ENCODE measurements at places on chromosomes 16 and 17.

GRCh38 chr17:71975331-71975801, 145.5 kb upstream of the SOX9 start:
- DNase-seq, result no peak

- no peak for DNase-seq
Measured at GRCh38 chr17:56111706-56112485, 41.4 kb upstream of the ANKFN1 start.

- DNase-seq, result no peak
Measured at GRCh38 chr16:84313921-84314320, 19.2 kb downstream of the WFDC1 start.

DNA sequence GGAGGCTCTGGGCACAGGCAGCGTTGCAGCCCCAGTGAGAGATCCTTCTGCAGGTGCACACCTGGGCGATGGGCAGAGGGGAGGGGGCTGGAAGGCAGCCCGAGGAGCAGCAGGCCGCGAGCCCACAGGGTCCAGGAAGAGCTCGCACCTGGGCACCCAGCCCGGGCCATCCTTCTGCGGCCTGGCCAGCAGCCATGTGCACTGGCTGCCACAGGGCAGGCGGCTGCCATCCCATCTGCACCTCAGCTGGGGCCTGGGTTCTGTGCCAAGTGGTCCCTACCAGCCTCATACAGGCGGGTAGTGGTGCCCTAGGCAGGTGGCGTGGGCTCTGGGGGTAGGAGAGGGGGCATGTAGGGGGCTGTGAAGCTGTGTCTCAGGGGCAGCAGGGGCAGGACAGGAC, 197.2 kb downstream of the RBFOX3 start:
- no peak for DNase-seq

- no peak for DNase-seq
Measured at GRCh38 chr16:55542459-55543082, 23.9 kb upstream of the CAPNS2 start.

GRCh38 chr16:10608687-10609401, 28.4 kb upstream of the EMP2 start:
- no peak for DNase-seq

GRCh38 chr16:86277221-86277620, 233.1 kb upstream of the FOXF1 start:
- no peak for DNase-seq

DNA sequence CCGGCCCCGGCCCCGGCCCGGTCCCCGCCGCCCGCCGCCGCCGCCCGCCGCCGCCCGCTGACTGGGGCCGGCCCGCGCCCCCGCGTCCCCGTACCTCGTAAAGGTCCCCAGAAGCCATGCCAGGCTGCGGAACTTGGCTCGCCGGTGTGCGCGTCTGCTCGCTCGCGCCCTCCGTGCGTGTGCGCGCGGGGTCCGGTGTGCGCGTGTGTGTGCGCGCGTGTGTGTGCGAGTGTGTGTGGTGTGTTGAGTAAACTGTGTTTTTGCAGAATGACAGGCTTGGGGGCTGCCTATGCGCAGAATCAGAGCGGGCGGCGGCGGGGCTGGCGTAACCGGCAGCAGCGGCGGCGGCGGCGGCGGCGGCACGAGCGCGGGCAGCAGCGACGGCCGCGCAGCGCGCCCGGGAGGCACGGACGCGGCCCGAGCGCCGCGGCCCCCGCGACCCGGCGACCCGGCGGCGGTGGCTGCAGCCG, 307 bp downstream of the CDYL2 start:
- peak; percentile 14 for DNase-seq

DNA sequence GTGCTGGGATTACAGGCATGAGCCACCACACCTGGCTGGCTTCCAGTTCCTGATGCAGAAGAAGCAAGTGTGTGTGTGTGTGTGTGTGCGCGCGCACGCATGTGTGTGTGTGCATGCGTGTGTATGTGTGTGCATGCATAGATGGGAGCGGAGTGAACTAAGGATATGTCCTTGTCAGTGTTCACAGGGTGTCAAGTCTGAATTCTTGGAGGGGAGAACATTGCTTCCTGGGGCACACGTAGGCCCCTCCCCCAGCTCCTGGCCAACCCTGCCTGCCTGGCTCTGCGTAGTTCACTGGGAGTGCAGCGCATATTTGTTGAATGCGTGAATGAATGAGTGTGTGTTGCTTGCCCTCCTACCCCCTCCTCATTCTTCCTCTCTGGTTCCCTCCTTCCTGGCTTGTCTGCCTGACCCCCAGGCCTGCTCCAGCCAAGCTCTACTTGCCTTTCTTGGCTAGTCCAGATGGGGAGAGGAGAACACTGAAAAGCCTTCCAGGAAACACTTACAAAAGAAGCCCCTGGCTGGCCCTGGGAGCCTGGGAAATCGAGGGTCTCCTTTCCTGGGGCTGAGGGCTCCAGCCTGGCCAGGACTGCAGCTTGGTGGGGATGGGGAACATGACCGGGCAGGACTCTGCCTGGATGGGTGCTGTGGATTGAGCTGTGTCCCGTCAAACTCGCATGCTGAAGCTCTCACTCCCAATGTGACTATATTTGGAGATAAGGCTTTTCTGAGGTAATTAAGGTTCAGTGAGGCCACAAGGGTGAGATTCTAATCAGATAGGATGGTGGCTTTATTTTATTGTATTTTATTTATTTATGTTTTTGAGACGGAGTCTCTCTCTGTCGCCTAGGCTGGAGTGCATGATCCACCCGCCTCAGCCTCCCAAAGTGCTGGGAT, 27.9 kb downstream of the IGFBP4 start:
- DNase-seq, result no peak

DNA sequence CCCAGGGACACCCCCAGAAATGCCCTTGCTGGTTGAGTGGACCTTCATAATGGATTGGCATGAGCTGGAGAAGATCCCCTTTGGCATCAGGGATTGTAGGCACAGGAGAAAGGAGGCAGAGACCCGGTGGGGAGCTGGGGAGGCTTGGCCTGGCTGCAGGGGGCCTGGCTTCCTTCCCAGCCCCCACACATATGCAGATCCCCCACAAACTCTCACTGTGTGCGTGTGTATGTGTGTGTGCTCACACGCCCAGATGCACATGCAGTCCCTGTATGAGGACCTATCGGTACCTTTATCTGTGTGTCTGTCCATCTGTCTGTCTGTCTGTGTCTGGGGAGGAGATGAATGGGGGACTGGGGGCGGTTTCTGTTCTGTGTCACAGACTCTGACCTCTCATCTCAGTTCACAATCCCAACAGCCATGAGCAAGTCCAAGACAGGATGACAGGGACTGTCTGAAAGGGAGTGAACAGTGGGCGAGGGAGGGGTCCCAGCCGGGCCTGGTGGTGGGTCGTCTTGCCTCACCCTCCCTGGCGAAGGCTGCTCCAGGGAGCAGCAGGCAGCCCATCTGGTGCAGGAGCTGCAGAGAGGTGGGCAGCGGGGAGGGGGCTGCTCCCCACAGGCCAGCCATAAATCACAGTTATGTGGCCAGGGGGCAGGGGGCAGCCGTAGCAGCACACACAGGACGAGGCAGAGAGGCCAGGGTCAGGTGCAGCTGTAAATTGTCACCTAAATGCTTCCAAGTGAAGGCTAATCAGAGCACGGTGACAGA, 46.7 kb upstream of the LHX1 start:
- DNase-seq, result no peak

DNA sequence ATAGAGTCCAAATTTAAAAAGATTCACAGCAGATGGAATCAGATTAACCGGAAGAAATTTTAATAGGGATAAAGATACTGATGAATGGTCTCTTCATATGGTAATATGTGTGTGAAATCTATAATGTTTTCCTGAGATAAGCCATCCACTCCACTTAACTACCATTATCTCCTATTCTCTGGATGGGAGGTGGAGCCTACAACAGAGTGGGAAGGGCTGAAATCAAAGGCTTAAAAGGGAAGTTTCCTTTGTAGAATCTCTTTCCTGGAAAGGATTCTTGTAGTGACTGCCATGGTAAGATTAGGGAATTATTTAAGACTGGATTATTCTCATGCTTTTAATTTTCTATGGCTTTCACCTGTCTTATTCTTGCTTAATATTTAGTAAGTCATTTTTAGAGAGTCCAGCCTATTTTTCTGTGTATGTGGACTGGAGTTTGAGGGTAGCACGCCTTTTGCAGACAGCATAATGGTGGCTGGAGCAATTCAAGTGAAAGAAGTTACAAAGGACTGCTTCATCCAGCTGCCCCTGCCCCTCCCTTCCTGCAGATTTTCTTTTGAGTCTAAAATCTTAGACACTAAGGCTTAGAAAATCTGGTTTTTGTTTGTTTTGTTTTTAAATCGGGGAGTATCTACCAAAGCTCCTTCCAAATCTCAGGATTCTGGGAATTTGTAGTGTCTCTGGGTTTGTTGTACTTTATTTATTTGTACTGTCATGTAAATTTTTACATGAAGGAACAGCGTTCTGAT, 26.5 kb downstream of the KAT7 start:
- no peak for DNase-seq

GRCh38 chr16:14164916-14165662, 94.0 kb downstream of the MRTFB start:
- DNase-seq, result no peak

DNA sequence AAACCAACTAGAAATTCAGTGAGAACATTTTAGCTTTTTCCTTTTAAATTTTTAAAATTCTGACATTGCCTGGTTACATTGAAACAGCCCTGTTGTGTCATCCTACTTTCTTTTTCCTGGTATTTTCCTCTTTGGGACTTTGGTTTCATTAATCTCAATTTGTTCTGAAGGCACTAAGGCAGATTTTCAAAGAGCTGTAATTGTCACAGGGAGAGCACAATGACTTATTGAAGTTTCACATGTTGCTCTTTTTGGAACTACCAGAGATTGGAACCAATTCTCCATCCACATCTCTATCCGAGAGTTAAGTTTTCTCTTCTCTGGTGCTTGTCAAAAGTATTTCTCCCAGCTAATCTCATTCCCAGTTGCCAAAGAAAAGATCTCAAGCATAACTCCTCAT, 144.7 kb upstream of the TBX2 start:
- DNase-seq, result no peak

DNA sequence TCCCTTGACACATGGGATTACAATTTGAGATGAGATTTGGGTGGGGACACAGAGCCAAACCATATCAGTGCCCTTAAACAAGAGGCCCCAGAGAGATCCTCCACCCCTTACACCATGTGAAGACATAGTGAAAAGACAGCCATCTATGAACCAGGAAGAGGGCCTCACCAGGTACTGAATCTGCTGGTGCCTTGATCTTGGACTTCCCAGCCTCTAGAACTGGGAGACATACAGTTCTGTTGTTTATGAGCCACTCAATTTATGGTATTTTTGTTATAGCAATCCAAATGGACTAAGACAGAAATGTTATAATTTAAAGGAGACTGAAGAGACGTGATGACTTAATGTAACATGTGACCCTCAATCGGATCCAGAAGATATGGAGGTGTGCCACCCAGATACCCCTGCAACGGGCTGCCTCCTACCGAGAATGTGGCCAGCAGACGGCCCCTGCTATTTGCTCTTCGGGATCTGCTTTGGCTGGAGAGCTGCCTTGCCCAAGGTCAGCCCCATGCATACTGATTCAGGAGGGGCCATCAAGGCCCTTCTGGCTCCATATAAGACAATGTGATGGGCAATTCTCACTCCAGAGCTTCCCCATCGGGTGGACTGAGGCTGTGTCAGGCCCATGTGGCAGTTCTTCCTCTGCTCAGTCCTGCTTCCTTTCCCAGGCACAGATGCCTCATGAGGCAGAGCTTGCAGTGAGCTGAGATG, 80.6 kb downstream of the NETO2 start:
- DNase-seq, result no peak

DNA sequence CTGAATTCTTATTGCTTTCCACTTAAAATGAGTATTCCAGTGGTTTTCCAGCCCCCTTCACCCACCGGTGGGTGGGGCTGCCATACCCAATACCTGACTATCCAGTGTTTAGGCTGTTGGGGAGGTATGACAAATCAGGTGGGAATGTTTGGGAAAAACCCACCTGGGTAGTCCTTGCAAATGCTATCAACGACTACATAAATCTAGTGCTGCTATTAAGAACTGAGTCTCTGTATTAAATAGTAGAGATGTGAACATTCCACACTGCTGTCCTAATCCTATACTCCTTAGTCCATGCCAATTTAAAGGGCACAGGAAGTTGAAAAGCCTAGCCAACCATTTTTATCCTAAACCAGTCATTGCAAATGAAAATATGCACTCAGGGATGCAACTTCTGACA, 126.6 kb downstream of the AXIN2 start:
- no peak for DNase-seq

DNA sequence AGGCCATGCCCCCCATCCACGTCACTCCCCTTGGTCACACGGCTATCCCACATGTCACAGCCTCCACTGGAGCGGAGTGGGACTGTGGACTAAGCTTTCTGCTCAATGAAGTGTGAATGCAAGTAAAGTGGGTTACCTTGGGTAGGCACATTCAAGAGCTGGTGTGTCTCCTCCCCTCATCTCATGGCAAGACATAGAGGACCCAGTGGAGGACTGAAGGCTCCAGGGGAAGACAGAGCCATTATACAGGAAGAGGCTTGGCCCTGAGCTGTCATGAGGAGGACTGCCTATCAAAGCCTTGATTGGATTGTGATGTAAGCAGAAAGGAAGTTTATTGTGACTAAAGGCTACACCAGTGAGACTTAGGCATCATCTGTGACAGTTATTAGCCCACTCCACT, 129.2 kb upstream of the CCL2 start:
- DNase-seq, result no peak

Data from stimulated activated CD8-positive, alpha-beta memory T cell treated with anti-CD3 and anti-CD28 coated beads, Interleukin-7, amount 100 ng/mL, for 1 hour (primary cell).